ENCODE measurements at places on chromosomes 2 and 18.

- no peak for DNase-seq
Measured at GRCh38 chr2:85177031-85177824, 44.0 kb downstream of the TCF7L1 start.

DNA sequence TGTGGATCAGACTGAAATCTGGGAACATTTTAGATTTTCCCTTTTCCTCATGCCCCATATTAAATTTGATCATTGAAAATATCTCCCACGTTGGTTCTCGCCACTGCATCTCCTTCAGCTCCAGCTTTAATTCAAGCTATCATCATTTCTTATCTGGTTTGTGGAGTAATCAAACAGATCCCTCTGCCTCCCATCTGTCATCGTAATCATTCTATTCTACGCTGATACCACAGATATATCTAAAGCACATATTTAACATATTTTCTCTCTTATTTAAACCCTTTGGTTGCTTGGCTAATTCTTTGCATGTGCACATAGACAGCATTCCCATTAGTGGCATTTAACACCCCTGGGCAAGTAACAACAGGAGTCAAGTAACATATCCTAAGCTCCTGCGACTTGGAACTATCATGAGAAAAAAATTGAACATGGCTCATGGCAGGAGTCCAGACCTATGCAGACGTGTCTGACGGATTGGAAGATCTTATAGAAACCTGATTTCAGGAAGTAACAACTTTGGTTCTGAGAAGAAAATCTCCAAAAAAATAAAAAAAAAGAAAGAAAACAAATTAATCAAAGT, 158.8 kb upstream of the KYNU start:
- DNase-seq = no peak

- DNase-seq = no peak
Measured at GRCh38 chr18:6938003-6938402, 179.6 kb downstream of the LAMA1 start.

DNA sequence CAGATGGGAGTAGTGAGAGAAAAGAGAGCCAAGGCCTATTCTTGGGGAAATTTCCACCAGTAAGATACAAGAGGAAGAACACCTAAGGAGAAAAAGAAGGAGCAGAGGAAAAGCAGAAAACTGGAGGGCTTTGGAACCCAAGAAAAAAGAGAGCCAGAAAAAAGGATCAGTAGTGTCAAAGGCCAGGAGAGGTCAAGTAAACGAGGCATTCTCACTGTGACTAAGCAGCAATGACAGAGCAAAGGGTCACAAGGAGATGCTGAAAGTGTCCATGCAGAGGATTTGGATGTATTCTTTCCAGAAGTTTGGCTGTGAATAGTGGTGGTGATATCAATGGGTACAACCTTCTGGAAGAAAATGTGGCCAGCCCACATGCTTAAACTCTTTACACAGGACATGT, 109.5 kb downstream of the DYNAP start:
- no peak for DNase-seq

DNA sequence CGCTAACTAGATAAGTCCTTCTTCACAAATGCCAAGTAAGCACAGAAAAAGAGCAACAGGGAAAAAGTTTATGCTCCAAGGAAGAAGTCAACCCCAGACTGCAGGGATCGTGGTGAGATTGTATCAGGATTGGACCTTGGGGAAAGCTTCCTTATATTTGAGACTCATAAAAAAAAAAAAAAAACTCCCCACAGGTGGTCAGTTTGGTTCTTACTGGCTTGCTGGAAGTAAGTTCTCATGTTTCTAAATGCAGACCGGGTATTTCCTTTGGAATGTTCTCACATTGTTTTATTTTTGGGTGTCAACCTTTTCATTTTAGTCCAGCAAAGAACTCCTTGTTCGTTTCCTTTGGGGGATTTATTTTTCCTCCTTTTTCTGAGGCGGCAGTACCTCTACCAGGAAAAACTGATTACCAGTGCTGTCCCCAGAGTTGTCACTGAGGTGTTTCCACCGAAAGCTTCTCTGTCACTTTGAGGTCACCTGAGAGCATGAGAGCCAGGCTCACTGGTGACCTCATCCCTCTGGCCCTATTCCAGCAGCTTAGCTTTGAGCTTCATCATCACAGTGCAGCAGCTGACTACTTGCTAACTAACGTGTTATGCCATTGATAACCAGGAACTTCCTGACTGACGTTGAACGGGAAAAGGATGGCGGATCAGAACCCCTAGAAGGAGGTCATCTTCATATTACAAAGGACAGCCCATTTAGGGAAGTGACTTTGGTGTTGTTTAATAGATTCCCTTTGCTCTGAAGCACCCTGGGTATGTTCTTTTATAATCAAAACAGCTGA, 16.8 kb upstream of the ATP8B1 start:
- peak; percentile 57 for DNase-seq

GRCh38 chr2:190110131-190110530, 47.6 kb upstream of the MSTN start:
- DNase-seq = no peak

- no peak for DNase-seq
Measured at GRCh38 chr2:203480623-203481022, 54.5 kb downstream of the RAPH1 start.

- no peak for DNase-seq
Measured at GRCh38 chr2:1192121-1192520, 221.1 kb upstream of the TPO start.

DNA sequence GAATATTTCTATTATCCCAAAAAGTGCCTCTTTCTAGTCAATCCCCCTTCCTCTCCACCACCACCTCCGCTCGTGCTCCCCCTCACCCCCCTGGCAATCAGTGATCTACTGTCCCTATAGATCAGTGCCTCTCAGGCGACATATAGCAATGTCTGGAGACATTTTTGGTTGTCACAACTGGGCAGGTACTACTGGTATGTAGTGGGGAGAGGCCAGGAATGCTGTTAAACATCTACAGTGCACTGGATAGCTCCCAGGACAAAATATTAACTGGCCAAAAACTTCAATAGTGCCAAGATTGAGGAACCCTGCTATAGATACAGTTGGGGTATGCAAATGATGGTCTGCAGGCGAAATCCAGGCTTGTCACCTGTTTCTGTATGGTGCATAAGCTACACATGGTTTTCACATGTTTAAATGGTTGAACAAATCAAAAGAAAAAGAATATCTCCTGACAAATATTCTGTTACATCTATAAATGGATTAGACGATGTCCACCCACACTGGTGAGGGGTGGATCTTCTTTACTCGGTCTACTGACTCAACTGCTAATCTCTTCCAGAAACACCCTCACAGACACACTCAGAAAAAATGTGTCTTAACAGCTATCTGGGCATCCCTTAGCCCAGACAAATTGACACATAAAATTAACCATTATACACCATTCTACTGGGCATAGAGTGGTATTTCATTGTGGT, 25.5 kb downstream of the DPYSL5 start:
- DNase-seq = no peak

DNA sequence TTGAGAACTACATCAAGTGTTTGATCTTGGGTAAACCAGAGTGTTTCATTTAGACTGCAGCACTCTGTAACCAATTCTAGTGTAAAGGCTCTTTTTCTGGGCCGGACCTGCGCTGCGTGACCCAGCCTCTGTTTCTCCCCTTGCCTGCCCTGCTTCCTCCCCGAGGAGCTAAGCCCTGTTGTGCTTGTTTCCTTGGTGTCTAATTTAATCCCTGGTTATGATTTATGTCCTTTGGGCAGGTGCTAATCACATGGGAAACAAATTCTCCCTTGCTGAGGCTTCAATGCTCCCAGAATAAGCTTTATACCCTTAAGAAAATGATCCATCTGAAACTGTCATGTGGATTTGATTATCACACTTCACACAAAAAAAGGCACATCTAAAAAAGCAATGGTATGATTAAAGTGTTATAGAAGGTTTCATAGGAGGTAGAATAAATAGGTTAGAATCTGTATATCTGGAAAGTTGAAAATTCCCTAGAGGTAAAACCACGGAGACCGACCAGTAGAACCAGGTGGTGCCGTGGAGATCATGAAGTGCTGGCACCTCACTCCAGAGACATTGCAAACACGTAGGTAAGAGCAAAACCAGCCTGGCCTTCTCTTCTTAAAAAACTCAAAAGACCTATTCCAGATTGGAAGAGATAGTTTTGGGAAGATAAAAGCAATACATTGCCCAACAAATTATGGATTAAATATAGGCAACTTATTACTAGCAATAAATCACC, 31.0 kb upstream of the SLC9A2 start:
- no peak for DNase-seq

DNA sequence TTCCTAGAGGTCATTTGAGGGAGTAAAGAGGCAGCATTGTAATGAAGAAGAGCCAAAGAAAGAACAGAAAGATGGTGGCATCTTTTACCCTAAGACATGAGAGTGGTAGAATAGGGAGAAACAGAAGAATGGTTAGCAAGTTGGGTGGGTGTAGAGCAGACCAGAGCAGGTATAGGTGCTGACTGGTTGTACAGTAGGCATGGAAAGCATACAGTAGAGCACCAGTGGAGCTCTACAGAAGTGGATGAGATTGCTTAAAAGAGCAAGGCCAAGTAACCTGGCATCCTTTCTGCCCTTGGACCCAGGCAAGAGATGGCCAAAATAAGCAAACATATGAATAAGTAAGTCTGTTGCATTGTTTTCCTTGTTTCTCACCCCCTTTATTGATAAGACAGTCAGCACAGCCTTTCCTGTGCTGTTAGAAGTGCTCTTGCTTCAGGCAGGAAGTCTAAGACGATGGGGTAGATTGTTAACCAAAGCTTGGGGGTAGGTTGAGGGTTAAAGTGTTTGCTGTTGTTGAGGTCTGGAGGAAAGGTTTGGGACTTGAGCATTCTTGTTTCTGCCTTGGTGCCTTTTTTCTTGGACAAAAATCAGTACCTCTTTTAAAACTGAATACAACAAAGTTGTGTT, 76.9 kb downstream of the DIS3L2 start:
- no peak for DNase-seq

GRCh38 chr18:48363175-48363574, 46.0 kb downstream of the ZBTB7C start:
- DNase-seq = no peak

All from GM12865 (cell line).